ENCODE measurements at places on chromosomes 4 and X.

- no peak for DNase-seq
These were observed 46.6 kb downstream of the SMPX start for GRCh38 chrX:21711129-21711847.

DNA sequence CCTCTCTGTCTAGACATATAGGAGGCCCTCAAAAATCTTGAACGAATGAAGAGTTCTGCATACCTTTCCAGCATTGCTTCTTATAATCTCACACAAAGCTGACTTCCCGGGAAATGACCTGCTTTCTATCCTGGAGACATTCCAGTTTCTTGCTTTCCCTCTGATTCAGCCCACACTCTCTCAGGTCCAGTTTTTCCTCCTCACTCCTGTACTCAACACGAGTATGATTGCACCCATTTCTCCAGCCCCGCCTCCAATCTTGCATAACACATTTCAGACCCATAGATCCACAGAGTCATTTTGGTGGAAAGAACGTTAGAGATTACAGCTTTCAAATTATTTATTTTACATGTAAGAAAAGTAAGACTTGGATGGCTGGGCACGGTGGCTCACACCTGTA is 127.5 kb upstream of the TLR3 start:
- DNase-seq: no peak

DNA sequence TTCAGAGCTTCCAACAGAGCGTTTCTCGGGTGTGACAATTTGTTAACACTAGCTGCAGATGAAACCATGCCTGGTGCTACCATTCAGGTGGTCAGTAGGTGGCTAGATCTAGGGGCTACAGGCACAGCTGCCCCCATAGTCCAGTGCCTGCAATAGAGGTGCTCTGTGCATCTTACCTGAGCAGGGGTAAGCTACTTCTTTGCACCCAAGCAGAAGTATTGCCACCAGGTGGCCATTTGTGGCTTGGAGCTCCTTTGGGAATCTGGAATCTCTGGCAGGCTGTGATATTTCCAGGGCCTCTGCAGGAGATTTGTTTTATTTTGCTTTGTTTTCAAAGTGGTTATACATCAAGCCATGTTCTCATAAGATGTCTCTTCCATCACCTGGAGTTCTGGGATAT is 170.7 kb upstream of the PUDP start:
- peak; percentile 34 for DNase-seq

GRCh38 chr4:138999666-139000065 is 15.9 kb upstream of the NOCT start:
- no peak for DNase-seq

GRCh38 chr4:183469936-183470335 is 25.5 kb downstream of the CDKN2AIP start:
- no peak for DNase-seq

DNA sequence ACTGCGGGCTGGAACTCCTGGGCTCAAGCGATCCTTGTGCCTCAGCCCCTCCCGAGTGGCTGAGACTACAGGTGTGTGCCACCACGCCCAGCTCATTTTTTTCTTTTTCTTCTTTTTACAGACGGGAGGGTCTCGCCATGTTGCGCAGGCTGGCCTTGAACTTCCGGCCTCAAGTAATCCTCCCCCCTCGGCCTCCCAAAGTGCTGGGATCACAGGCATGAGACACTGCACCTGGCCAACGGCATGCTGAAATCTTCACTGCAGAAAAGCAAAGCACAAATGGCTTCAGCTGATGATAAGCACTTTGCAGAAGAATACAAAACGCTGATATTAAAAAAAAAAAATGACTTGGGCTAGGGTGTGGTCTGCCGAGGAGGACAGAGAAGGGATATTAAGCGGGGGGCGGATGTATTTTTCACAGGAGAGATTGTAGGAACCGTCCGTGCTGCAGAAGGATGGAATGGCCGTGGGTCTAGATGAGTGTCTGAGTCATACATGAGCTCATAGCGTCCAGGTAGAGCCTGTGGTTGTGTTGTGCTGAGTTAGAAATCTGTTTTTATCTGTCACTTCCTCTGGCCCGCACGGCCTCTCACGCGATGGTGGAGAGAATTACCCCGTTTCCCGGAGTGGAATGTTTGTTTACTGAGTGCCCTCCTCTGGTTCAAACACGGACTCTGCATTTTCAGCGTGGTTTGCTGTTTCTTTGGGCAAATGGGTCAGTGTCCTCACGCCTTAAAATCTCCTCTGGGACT is 8.5 kb upstream of the AKAP17A start:
- DNase-seq: peak; percentile 31

DNA sequence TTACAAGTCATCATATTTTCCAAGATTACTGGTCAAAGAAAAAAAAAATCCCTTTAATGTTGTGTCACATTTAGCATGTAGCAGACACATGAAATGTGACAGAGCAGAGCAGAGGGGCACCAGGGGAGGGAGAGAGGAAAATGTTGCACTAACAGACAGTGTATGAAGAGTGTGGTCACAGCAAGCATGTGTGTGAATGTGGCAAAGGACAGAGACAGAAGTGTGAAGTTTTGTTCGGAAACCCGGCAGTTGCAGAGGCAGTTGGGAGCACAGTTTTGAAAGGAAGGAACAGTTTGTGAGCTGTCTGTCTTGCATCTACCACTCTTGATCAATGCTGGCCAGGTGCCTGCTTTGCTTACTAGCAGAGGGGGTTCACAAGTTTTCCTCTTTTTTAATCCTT is 83.9 kb upstream of the MAP3K15 start:
- no peak for DNase-seq

DNA sequence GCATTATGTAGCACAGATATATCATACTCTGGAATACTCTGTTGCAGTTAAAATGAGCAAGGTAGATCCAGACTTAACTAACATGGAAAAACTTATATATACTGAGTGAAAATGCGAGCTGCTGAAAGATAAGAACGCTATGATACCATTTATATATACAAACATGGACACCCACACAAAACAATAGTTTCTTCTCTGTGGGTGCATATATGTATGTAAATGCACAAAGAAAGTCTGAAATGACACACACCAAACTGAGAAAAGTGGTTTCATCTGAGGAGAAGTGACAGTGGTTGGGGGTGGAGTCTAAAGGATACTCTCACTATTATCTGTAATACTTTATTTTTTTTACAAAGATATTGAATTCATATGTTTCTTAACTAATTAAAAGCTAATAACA is 12.2 kb upstream of the FGF2 start:
- DNase-seq: no peak

DNA sequence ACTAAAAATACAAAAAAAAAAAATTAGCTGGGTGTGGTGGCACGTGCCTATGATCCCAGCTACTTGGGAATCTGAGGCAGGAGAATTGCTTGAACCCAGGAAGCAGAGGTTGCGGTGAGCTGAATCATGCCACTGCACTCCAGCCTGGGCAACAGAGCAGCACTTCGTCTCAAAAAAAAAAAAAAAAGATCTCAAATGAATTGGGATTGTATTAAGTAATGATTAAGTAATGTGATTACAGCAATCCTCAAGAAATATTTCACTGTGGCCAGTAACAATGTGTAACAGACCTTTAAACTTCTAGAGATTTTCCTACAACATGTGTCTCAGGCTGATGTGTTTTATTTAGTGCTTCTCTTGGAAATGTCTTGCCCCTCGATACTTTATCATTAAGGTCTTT is 46.8 kb downstream of the PKD2 start:
- DNase-seq: no peak

GRCh38 chrX:98077440-98077839 is 1193.7 kb downstream of the RPA4 start:
- DNase-seq: no peak

GRCh38 chr4:184163813-184164212 is 53.9 kb downstream of the ENPP6 start:
- peak; percentile 6 for DNase-seq

DNA sequence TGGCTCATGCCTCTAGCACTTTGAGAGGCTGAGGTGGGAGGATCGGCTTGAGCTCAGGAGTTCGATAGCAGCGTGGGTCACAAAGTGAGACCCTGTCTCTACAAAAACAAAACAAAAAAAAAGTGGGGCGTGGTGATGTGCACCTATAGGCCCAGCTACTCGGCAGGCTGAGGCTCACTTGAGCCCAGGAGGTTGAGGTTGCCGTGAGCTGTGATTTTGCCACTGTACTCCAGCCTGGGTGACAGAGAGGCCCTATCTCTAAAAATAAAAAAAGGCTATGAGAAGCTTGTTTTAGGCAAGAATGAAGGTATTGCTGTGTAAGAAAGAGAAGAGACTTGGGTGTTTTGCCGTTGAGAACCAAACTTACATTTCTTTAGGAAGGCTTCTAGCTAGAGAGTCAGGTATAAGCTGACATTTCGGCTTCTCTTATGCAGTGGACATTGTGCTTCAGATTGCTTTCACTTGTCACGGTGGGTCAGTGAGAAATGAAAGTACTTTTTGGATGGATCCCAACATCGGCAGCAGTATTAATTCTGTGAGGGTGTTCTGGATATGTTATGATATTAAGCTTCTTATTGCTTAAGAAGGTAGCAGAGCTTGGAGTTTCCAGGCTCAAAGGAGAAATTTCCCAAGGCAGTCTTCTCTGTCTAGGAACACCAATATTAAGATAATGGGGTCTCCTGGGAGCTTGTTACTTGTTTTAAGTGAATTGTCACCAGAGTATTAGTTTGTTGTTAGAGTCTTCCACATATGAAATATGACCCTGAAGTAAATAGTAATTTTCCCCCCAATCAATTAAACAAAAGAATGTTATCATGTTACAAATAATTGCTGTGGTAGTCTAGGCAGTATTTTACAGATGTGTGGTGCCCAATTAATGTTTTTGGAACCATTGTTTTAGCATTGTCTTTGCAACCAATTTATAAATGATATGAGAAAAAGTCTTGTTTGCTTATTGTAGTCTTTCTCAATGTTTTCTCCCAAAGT is 17.6 kb downstream of the TMEM131L start:
- peak; percentile 51 for DNase-seq

- DNase-seq: no peak
These were observed 3.0 kb upstream of the BCOR start for GRCh38 chrX:40100537-40101429.

DNA sequence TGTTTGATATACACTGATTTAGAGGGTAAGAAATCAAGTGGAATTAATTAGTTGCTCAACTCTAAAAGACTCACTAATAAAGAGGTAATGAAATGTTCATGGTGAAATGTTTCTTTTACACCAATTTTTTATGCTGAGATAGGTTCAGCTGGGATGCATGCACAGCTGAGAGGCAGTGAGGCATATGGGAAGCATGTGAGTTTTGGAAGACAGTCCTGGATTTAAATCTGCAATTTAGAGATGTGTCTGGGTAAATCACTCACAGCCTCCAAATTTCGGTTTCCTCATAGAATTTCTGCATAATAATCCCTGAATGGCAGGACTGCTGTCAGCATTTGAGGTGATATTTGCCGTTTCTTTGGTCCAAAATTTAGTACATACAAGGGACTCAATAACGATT is 48.2 kb upstream of the AADAT start:
- no peak for DNase-seq

DNA sequence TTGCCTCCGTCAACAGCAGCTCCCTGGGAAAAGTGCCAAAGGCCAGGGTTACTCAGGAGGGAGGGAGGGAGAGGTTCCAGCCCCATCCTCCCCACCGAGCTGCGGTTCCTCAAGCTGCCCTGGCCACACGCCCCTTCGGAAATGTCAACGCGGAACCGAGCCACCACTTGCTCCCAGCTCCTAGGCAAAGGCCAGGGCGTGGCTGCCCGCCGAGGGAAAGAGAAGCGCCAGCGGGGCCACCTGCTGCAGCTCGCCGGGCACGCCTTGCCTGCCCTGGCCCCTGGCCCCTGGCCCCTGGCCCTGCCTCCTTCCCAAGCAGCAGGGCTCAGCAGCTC is 15.3 kb downstream of the SLC6A8 start:
- DNase-seq: no peak

DNA sequence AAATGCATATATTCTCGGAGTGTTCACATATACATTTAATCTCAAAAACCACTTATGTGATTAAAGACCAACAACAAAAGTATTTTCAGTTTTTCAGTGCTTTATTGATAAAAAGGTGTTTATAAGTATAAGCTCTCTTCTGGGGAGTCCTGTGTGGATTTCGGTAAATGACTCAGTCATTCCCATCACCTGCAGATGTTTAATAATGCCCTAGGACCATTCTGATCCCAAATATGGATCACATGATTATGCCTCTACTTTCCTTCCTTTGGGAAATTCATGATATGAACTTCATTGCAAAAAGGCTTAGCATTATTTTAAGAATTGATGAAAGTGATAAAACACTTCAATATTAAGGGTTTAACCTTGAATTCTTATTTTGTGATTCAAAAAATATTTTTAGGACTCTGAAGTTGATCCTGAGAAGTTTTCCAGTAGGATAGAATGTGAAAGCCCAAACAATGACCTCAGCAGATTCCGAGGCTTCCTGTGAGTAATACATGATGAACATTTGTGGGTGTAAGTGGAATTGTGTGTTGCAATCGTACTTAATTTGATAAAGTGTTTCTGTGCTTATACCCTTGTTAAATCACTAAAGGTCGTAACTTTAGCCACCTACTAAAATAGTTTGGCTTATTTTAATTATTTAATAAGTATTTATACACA is 40.2 kb downstream of the ATP10D start:
- DNase-seq: no peak

- no peak for DNase-seq
These were observed 116.2 kb upstream of the DCLK2 start for GRCh38 chr4:149961876-149962597.

GRCh38 chrX:19721726-19722370 is 165.6 kb downstream of the SH3KBP1 start:
- no peak for DNase-seq

DNA sequence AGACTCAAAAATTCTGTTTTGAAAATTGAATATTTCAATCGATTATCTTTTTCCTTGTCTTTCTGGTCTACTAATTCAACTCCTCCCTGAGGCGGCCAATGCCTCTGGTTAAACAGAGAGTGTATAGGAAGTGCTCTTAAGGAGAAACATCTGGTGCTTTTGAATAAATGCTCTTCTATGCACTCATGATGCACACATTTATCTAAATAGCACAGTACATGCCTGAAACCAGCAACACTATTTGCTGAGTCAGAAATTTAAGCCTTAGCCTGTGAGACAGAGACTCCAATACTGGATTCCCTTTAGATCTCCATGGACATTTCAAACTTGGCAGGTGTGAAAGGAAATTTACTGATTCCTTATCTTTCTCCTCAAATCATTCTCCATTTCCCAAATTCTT is 118.6 kb downstream of the SLIT2 start:
- DNase-seq: peak; percentile 65

DNA sequence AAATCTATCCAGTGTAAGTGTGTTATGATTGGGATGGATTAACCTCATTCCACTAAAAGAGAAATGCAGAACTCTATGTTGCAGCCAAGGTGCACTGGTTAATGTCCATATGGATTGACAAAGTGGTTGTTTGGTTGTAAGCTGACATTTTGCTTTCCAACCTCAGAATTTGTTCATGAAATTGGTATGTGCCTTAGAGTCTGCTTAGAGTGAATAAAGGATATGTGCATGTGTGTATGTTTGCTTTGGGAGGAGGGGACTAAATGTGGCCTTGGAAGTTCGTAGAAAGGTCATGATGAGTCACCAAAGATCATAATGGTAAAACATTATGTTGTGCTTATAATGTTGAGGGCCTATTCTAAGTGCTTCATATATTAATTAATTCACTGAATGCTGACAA is 44.1 kb upstream of the MBNL3 start:
- DNase-seq: no peak

- DNase-seq: peak; percentile 62
These were observed 53.3 kb downstream of the RGS12 start for GRCh38 chr4:3346146-3346545.

- no peak for DNase-seq
These were observed 4.2 kb upstream of the SLC9A6 start for GRCh38 chrX:135981010-135981409.

GRCh38 chr4:146029939-146030710 is 91.5 kb upstream of the ZNF827 start:
- peak; percentile 62 for DNase-seq
